ENCODE measurements at places on chromosomes 2 and 18.

- DNase-seq, result no peak
Observed at GRCh38 chr2:241019441-241020139, 21.2 kb downstream of the SNED1 start.

DNA sequence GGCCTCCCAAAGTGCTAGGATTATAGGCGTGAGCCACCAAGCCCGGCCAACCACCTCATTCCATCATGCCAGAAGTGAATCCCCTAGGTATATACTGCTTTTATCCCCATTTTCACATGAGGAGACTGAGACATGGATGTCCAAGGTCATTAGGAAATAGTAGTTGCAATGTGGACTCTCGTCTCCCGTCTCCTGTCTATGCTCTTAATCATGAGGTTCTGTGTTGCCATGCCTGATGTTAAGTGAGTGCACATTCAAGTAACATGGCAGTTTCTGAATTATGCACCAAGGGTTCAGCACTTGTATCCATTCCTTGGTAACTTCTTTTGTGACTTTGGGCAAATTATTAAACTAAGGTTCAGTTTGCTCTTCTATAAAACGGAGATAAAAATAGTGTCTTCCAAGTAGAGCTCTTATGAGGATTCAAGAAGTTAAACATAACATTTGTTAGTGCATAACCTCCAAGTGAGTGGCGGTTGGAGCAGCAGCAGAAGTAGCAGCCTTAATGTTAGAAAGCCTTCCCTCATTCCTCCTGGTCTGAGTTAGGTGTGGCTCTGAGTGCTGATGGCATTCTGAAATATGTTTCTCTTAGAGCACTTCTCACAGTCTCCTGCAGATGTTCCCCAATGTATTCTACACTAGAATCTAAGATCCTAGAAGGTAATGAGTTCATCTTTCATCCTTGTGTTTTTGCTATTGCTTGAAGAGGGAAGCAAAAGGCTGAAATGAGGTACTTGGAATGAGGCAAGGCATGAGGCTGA is 21.9 kb downstream of the SOCS6 start:
- no peak for DNase-seq

DNA sequence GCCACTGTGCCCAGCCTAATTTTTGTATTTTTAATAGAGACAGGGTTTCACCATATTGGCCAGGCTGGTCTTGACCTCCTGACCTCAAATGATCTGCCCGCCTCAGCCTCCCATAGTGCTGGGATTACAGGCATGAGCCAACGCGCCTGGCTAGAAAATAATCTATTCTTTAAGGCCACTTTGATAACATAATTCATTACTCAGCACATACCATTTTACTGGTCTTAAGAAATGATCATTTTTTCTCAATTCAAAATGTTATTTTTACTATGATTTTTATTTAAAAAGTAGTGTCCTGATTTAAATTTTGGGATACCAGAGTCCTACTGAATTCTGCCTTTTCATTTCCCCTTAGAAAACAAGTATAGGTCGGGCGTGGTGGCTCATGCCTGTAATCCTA is 27.0 kb upstream of the ADAM17 start:
- DNase-seq, result no peak

DNA sequence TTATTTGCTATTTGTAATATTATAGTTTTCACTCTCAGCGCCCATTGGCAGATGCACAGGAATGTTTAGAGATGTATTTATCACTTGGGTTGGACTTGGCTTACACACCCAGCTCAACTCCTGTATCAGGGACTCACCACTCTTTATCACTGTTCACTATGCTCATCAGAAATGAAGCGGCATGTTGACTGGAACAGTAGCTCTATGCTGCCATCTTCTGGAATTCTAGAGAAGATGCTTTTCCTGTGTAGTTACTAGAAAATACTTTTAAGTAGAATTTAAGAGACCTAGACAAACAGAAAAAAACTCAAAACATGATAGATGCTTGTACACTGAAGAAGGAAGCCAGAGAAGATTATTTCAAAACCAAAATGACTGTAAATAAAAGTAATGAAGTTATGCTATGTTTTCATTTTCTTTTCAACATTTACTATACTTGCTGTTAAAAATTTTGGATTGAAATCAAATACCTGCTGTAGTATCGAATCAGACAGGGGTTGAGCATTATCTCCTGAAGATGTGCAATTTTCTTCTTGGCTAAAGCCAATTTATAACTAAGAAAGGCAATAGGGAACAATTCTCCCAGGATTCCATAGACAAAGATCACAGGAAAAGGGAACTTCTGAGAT is 47.4 kb upstream of the NXPH2 start:
- DNase-seq, result no peak

- DNase-seq, result no peak
Observed at GRCh38 chr2:8134473-8134932, 547.4 kb upstream of the ID2 start.

GRCh38 chr2:180443888-180444287 is 436.8 kb upstream of the CWC22 start:
- no peak for DNase-seq

DNA sequence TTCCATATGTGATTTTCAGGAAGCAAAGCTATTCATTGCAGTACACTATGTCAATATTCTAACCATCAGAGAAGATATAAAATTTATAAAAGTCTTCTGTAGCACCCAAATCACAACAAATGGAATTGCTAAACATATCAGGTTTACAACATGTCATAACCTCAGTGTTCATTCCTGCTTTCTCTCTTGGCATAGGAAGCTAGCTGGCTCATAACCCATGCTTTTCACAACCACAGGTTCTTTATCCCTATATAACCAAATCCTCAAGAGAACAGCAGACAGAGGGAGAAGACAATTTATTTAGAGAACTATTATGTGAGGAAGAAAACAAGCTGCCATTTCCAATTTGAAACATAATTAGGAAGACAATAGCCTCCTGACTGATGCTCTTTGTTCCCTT is 997.0 kb upstream of the ACVR2A start:
- DNase-seq, result no peak

GRCh38 chr2:100730290-100730868 is 89.6 kb upstream of the NPAS2 start:
- peak; percentile 34 for DNase-seq

- no peak for DNase-seq
Observed at GRCh38 chr2:397521-397920, 109.6 kb upstream of the ALKAL2 start.

DNA sequence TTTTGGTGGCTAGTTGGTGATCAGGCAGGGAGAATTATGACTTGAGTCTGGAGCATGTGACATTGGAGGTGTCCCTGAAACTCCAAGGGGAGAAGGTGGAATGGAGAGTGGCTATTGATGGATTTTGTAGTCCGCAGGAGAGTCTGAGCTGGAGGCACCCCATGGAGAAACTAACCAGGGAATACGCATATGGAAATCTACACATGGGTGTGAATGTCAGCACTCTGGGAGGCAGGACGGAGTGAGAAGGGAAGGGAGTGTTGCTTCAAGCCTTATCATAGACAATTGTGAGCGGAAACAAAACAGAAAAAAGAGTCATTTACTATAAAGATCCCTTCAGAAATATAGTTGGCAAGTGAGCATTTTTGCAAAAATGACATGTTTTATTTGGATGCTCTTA is 667 bp upstream of the SCYGR4 start:
- DNase-seq, result no peak

DNA sequence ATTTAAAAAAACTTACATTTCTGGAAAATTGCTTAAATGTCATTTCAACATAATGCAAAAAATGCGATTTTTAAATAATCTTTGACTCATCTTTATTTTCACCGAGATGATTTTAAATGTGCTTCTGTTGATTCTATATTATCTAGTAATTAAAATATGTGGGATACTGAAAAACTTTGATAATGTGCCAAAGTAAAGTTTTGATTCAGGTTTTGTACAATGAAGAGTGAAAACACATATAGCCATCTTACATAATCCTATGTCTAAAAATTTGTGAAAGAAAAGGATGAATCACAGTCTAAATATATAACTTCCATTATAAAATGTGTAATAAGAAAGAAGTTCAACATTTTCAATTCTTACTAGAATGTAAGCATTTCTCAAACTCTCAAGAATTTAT is 204.3 kb upstream of the ZC3H15 start:
- DNase-seq, result no peak

DNA sequence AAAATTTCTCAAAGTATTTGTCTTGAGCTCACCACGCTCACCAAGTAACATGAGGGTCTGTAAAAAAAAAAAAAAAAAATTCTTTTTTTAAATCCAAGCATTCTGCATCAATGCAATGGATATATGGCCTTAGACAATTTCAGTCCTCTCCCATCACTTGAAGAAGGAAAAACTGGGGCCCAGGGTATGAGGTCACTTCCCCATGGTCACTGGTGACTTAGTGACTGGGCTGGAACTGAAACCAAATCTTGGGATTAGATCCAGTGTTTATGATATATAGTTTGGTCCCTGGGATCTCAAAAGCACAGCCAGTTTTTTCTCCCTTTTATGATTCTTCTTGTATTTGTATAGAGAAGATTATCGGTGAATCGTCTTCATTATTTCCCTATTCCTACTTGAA is 477.9 kb upstream of the TNP1 start:
- DNase-seq, result no peak

DNA sequence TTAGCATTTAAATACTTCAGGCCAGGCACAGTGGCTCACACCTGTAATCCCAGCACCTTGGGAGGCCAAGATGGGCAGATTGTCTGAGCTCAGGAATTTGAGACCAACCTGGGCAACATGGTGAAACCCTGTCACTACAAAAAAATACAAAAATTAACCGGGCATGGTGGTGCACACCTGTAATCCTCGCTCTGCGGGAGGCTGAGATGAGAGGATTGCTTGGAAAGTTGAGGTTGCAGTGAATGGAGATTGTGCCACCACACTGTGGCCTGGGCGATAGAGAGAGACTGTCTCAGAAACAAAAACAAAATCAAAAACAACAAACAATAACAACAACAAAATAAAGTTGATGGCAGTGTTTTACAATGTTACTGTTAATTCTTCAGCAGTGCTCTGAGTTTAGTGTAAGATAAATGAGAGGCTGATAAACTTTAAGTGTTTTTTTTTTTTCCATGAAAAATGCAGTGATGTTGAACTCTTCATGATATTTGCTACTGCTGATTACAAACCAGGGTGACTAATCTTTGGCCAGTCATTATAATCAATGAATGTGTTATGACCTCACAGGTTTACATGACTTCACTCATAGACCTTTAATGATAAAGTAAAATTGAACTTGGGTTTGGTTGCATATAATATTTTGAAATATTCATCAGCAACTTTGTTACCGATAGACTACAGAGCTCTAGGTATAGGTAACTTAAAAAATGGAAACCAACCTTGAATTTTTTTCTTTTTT is 2.5 kb downstream of the ITGAV start:
- no peak for DNase-seq

DNA sequence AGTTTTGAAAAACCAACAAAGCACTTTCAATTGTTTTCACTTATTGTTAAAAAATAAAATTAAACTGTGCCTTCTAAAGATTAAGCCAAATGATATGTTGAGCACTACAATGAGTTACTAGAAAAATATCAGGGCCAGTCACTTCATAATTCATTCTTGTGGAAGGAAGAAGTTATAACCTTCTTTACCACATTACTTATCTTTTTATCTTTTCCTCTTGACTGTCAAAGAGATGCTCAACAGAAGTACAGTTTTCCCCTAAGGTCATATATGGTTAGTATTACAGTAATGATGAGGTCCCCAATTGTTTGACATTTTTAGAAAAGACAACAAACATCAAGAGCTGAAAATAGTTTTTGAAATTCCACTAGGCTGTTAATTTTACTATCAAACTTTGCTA is 9.4 kb downstream of the PELI1 start:
- no peak for DNase-seq

DNA sequence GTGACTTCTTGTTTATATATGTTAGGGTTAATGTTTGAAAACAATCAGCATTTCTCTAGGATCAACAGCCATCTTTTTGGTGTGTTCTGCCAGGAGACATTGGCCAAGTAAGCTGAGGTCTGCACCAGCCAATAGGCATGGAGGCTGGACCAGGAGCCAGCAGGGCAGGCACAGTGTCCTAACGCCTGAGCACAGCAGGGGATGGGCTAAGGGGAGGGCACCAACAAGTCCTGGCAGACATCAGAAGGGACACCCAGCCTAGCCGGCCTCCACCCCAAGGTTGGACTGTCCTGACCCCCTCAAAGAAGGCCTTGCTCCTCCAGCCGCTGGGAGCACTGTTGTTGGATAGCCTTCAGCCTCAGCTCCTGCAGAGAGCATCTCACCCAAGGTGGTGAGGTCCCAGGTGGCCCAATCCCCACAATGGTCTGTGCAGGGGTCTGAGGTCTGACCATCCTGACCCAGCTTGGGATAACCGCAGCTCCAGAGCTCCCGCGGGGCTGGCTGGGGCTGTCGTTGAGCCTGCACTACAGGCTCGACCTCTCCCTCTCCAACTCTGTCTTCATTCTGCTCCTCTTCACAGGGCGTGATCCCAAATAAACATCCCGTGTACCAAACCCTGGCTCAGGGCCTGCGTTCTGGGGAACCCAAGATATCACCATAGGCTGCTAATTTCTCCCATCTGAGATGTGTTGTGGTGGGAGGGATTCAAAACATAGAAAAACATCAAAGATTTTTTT is 8.1 kb downstream of the TEX44 start:
- DNase-seq, result no peak

GRCh38 chr2:229160180-229160579 is 110.9 kb downstream of the PID1 start:
- no peak for DNase-seq

All from stimulated activated CD4-positive, alpha-beta T cell treated with anti-CD3 and anti-CD28 coated beads, Interleukin-12 subunit alpha, Interleukin-12 subunit beta, amount 100 ng/mL, for 24 hours (primary cell).